ENCODE measurements at places on chromosomes 4 and X. TPM values are rescaled to one million over a fixed set of nuclear protein-coding genes. Genes with fewer than 3 reads are reported as not detected.

GEMIN8 gene
- total RNA-seq, result 7.3 TPM

PASD1 gene
- total RNA-seq, result not detected

STOX2 gene
- total RNA-seq, result 1.1 TPM

BEND2 gene
- not detected for total RNA-seq

KIF4A gene
- total RNA-seq, result 2.7 TPM

NDP gene
- total RNA-seq, result 0.41 TPM

PFKFB1 gene
- 0.09 TPM for total RNA-seq

ZFP42 gene
- not detected for total RNA-seq

PRIMPOL gene
- 31.0 TPM for total RNA-seq

MEPE gene
- total RNA-seq, result not detected

HSFX4 gene
- not detected for total RNA-seq

AWAT2 gene
- total RNA-seq, result under 0.01 TPM

FTSJ1 gene
- total RNA-seq, result 22.7 TPM

TMEM187 gene
- total RNA-seq, result 5.3 TPM

MUC7 gene
- total RNA-seq, result not detected

HSFX3 gene
- total RNA-seq, result not detected

ADGRL3 gene
- 7.9 TPM for total RNA-seq

RP2 gene
- 23.3 TPM for total RNA-seq

TACC3 gene
- 3.2 TPM for total RNA-seq

SH3TC1 gene
- 1.5 TPM for total RNA-seq

ASB12 gene
- total RNA-seq, result not detected

GATA1 gene
- not detected for total RNA-seq

ARAP2 gene
- 1.5 TPM for total RNA-seq

DKK2 gene
- 0.82 TPM for total RNA-seq

CCNA2 gene
- 63.9 TPM for total RNA-seq

FMR1 gene
- 49.6 TPM for total RNA-seq

Data from fibroblast of the aortic adventitia (primary cell).